Fibroblast of skin of back (primary cell): ENCODE measurements at places on chromosomes 4 and X.
A peak's percentile ranks its signal among the peaks of the same experiment; 100 is the strongest.

- no peak for DNase-seq
Observed at GRCh38 chr4:165612936-165613335, 234.1 kb downstream of the CPE start.

- no peak for DNase-seq
Observed at GRCh38 chr4:182351485-182351884, 108.3 kb downstream of the TENM3 start.

- DNase-seq, result peak; percentile 32
Observed at GRCh38 chrX:39582091-39582490, 515.7 kb downstream of the BCOR start.

- peak; percentile 88 for DNase-seq
Observed at GRCh38 chr4:186557486-186557885, 2.1 kb upstream of the MTNR1A start.

DNA sequence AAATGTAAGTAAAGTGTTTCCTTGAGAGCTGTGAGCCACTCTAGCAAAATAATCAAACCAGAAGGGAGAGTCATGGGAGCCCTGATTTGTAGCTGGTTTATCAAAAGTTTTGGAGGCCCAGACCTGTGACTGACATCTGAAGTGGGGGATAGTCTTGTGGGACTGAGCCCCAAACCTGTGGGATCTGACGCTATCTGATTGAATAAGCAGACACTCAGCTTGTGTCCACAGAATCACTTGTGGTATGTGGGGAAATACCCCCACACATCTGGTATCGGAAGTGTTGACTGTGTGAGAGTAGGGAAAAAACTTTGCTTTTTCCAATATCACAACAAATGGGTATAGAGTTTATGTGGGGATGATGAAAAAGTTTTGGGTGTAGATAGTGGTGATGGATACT is 35.4 kb downstream of the FUNDC1 start:
- DNase-seq, result no peak

DNA sequence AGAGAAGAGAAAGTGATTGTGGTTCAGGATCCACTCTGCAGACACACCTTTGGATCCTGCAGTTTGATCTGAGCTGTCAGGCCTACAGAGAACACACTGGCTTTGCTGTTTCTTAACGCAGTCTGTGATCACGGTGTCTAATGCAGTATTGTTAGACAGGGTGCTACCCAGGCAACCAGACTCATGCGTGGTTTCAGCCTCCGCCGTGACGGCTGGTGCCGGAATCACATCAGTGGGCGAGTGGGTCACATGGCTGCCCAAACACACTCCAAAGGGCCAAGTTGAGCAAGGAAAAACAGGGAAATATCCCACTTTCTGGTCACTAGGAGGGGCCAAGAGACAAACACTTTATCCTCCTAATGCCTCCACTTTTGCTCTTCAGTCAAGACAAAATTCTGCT is 27.5 kb downstream of the CCDC149 start:
- DNase-seq, result no peak

DNA sequence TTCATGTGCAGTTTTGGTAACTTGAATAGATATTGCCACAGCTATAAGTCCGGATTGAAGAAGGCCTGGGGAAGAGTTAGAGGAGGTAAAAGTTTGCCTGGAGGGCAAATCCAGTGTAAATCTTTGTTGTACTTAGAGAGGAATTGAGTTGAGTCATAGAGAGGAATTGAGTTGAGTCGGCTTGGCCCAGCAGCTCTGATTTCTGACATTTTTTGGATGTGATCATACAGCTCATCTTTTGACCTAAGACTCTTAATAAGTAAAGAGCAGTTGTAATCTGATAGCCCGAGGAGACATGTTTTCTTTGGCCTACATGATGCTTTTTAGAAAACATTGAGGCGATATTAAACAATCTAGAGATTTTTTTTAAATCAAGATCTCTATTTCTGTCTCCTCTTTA is 3.9 kb downstream of the KIT start:
- DNase-seq, result peak; percentile 99

- no peak for DNase-seq
Observed at GRCh38 chr4:37528166-37528885, 157.8 kb downstream of the RELL1 start.

DNA sequence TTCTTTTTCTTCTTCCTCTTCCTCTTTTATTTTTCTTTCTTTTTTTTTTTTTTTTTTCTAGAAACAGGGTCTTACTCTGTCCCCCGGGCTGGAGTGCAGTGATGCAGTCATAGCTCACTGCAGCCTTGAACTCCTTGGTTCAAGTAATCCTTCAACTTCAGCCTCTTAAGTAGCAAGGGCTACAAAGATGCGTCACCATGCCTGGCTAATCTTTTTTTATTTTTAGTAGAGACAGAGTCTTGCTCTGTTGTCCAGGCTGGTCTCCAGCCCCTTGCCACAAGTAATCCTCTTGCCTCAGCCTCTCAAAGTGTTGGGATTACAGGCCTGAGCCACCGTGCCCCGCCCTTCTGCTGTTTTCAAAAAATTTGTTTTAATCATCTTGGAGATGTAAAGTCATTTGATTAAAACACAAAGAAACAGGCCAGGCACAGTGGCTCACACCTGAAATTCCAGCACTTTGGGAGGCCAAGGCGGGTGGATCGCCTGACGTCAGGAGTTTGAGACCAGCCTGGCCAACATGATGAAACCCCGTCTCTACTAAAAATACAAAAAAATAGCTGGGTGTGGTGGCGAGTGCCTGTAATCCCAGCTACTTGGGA is 28.1 kb downstream of the SYNPO2 start:
- DNase-seq, result no peak

DNA sequence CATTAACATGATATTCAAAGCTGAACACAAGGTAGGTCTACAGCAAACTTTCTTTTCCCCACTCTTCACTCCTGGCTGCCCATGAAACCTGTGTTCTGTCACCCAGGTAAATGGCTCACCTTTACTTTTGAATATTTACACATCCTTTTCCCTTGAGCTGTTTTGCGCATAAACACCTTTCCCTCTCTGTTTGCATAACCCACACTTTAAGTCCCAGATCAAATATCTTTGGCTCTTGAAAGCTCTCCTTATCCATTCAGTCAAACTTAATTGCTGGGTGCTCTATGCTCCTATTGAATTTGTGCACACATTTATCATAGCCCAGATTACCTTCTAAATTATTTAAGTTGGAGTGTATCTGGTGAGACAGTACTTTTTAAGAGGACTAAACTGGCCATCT is 51.7 kb upstream of the ATP8A1 start:
- DNase-seq, result no peak

- DNase-seq, result no peak
Observed at GRCh38 chr4:180314972-180315371, 1928.2 kb upstream of the TENM3 start.

- no peak for DNase-seq
Observed at GRCh38 chrX:39967348-39967747, 130.4 kb downstream of the BCOR start.

DNA sequence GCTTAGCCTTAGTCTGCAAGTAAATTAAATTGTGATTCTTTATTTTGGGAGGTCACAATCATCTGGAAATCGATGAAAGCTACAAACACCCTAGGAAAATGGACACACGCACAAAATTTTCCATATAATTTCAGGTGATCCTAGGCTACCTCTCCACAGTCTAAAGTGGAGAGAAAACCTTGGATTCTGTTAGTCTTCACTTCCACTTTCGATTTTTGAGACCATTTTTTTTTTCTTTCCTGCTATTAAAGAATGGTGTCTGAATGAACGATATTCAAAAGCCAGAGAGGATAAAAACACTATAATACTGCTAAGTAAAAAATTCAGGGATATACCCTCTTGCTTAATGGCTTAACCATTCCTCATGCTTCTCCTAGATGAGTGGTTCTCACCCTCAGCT is 1.7 kb downstream of the FBXL5 start:
- no peak for DNase-seq

DNA sequence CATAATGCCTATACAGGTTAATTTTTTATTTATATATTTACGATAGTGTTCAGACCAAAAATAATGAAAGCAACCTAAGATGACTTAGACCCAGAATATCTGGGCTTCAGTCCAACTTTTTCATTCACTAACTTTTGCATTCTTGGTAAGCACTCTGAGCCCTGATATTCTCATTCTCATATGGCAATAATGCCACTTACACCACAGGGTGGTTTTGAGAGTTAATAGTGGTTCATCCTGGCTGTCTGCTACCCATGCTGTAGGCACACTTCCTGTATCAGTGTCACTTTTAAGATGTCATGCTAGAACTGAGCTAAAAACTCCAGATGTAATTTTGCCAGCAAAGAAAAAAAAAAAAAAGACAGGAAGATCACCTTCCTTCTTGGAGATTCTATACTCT is 508.7 kb upstream of the FMR1 start:
- DNase-seq, result no peak

GRCh38 chr4:15920723-15921591 is 17.6 kb downstream of the FGFBP1 start:
- DNase-seq, result peak; percentile 99

GRCh38 chr4:40675166-40675565 is 45.5 kb upstream of the RBM47 start:
- no peak for DNase-seq

GRCh38 chr4:128782076-128782715 is 27.3 kb upstream of the JADE1 start:
- peak; percentile 52 for DNase-seq

DNA sequence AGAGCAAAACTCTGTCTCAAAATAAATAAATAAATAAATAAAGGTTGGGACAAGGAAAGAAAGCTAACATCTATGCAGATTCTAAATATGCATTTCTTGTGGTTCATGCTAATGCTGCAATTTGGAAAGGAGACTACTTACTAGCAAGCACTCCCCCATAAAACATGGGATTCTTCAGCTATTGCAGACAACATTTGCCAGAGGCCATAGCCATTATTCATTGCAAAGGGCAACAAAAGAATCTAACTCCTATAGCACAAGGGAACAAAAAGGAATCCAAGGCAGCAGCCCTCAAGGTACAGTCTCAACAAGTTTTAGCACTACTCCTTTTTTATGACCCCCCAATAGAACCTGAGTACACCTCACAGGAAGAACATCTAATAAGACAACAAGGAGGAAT is 8.0 kb upstream of the HERC5 start:
- no peak for DNase-seq

- no peak for DNase-seq
Observed at GRCh38 chrX:121260596-121261240, 213.3 kb downstream of the GLUD2 start.

- DNase-seq, result no peak
Observed at GRCh38 chr4:79872738-79873137, 200.3 kb downstream of the ANTXR2 start.

- no peak for DNase-seq
Observed at GRCh38 chr4:169662206-169662605, 41.8 kb downstream of the CLCN3 start.

DNA sequence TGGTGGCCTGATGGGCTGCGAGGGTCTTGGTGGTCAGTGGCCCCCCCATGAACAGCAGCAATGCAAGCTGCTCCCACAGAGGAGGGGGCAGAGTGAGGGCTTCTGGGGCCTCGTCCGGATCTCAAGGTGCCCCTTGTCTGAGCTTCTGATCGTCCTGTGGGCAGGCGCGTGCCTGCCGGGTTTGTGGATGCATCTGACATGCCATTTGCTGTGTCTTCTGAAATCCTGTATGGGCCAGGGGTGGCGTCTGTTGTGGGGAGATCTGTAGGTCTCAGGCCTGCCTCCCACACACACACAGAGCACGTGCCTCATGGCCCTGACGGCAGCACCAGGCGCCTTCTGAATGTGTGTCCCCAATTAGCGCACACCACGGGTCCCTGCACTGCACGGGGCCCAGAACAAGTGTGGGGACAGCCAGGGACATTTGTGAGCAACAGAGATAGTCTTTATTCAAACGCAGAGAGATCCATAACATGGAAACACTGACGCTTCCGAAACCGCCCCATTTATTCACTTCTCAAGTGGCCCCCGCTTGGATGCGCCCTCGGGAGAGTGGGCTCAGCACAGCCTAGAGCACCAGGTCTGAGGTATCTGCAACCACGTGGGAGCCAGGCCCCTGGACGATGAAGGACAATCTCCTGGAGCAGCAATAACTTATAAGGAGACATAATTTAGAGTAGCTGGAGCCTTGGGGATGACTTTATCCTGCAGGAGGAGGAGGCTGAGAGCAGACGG is 5.7 kb downstream of the SPON2 start:
- no peak for DNase-seq

DNA sequence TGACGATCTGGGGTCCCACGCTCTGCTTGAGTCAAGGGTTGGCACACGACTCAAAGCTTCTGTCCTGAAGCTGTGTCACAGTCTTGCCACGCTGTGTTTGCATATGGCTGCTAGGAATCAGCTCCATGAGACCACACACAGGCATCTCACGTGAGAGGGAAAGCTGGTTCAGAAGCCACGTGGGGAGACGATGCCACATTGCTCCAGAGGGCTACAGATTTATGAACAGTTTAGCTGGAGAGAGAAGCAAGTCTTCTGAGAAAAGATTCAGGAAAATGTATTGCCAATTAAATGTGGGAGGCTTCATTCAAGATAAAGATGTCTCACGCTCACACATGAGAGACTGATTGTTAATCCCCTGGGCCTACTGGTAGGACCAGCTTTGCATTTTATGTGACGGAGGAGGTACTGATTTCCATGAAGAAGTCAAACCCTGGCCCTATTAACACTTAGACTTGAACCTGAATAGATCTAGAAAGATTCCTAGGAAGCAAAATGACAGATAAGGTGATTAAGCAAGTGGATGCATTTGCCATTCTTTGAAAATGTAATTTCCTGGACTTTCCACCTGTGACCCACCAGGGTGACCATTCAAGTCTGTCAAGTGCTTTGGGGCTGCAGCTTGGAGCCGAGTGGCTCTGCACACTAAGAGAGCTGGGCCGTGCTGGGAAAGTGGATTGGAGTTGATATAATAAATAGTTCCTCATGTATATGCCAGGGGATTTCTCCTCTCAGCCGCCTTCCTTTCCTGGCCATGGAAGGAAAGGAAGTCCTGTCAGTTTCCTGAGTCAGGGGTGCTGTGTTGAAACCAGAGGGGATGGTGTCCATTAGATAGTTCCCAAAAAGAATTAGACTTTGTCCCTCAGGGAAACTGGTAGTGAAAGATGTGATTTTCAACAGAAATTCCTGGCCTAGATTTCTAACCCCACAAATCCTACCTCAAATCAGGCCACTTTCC is 29.0 kb downstream of the ENPP6 start:
- no peak for DNase-seq

GRCh38 chr4:23932901-23933308 is 43.1 kb upstream of the PPARGC1A start:
- DNase-seq, result peak; percentile 3
